H54 (cell line): ENCODE measurements at places on chromosomes 4 and X.
A peak's percentile ranks its signal among the peaks of the same experiment; 100 is the strongest.

DNA sequence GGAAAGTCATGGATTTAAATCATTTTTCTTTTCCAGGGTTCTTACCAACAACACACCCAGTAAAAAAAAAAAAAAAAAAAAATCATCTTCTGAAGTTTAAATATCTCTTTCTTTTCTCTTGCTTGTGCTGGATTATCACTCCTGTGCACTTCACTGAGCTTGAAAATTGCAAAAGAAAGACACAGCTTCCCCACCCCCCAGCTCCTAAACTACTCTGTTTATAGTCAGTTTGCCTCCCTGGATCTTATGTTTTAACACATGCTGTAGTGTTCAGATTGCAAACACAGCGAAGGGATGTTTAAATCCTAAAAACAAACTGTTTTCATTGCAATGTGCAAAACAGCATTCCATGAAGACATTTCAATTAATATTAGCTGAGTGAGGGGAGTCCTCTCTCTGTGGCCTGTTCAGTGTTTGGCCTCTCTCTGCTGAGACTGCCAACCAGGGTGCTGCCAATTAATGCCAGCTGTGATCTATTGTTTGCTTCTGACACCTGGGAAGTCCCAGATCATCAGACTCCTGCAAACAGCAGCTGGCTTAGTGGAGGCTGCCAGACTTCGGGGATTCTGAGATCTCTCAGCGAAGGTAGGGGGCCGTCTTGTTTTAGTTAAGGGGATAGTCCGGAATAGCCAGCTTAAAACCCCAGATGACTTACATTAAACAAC lies 171.1 kb upstream of the PITX2 start:
- no peak for DNase-seq

DNA sequence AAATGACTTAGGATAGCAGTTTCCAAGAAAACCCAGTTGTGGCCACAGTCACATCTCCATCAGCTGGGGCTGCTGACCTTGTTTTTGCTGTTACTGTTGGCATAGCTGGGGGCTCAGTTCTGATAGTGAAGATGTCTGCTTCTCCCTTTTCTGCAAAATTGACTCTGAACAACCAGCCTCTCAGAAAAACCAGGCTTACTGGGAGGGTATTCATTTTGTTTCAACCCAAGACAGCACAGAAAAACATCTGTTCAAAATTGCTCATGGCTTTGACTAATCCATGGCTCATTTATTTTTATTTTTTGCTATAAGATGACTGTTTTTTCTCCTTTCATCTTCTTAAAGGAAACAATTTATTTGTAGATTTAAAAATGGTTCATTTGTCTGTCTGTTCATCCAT lies 53.1 kb downstream of the RASL11B start:
- DNase-seq: no peak

DNA sequence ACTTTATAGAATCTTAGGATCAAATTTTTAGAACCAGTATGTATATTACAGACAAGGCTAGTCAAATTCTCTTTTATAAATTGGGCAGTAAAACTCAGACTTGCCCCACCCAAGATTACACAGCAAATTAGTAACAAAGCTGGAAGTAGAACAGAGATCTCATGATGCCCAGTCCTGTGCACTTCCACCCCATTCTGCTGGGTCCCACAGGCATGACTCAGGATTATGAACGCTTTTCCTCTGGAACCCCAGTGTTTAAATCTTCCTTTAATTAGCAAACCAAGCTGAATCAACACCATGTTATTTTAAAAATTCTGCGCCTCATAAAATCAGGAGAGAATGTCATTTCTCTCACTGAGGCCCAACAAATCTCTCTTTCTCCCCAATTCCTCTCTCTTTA lies 1.5 kb upstream of the IL13RA2 start:
- DNase-seq: no peak

GRCh38 chrX:127577884-127578283 lies 474.3 kb downstream of the ACTRT1 start:
- DNase-seq: no peak

- DNase-seq: no peak
These were observed 226.7 kb downstream of the PALLD start for GRCh38 chr4:168723569-168723968.

GRCh38 chr4:110544594-110544993 lies 68.6 kb downstream of the ENPEP start:
- DNase-seq: no peak

GRCh38 chr4:169015186-169015623 lies 5.2 kb upstream of the CBR4 start:
- no peak for DNase-seq

DNA sequence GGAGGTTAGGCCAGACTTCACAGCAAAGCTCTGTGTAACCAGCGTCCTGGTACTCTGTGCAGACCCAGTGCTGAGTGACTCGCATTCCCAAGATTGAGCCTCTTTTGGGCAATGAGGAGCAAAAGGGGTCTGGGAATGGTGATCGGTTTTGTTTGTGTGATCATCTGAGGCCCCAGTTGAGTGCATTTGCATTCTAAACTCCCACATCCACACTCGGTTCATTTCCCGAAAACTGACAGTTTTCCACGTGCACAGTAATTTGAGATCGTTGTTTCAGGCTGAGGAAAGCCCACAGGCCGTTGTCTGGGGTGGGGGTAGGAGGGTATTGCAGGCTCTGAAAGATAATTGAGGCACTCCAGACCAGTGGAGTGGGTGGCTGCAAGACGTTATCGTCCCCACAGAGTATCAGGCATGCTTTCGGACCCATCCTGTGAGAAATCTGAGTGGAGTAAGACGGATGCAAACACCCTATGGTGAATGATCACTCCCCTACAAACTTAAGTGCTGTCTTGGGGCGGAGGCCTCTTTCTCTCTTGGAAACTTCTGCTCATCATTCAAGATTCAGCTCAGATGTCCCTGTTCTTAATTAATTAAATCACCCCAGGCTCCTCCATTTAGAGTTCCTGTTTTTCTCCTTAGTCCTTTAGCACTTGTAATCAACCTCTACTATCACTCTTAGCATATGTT lies 96.1 kb downstream of the AFF1 start:
- no peak for DNase-seq

DNA sequence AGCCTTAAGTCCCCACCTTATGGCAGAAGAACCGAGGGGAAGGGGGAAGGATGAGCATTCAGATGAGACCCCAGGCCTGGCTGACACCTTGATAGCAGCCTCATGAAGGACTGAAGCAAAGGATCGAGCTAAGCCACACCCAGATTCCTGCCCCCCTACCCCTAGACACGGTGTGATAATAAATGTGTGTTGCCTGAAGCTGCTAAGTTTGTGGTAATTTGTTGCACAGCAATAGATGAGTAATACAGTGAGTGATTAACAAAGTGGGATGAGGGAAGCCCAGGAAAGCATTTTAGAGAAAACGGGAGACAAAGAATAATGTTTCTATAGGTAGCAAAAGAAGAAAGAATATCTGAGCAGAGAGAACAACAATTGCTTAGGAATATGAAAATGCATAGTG lies 404.2 kb downstream of the MID1IP1 start:
- DNase-seq: no peak

- DNase-seq: no peak
These were observed 6.8 kb upstream of the ANOS1 start for GRCh38 chrX:8738588-8739189.

- DNase-seq: no peak
These were observed 183.1 kb upstream of the GALNT7 start for GRCh38 chr4:172985552-172985951.

DNA sequence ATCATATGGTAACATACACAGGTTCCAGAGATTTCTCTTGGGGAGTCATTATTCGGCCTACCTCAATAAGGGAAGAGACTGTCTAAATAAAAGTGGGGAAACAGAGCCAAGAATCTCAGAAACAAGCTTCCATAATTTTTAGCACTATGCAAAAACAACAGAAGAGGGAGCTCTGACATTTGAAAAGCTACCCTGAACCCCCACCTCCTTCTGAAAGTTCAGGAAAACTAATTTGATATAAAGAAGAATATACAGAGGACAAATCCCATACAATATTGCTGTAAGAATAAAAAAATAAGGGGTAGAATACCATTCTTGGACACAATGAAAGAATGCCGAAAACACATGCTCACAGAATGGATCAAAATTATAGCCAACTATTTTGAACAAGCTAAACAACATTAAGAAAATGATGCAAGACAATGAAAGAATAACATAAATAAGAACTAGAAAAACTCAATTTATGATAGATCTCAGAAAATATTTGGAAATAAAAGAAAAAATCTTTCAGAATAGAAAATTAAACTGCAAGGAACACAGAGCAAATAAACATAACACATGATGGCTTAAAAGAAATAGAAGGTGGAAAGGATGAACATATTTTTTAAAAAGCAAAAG lies 14.4 kb upstream of the ZNF41 start:
- DNase-seq: no peak

DNA sequence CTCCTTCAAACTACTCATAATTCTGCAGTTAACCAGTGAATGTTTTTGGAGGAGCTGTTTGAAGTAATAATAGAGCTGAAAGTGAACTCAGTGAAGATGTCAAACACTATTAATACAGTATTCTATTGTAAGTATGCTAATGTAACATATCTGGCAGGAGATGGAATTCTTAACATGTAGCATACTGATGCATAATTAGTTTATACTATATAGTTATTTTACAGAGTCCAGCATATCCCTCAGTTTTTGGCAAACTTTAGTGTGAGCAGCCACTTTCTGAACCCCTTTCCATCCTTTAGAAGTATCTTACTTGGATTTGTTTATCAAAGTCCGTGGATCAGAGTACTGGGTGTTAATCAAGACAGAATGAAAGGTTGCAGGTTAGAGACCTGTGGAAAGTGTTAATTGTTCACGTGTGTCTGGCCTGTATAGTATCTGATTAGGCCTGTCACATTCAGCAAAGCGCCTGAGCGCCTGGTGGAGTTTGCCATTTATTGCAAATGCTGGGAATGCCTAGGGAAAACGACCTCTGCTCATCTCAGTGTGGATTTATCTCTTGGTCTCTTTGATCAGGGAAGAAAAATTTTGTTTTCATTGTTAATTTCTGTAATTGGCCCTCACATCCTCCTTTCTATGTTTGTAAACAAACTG lies 251.7 kb upstream of the MAD2L1 start:
- no peak for DNase-seq

DNA sequence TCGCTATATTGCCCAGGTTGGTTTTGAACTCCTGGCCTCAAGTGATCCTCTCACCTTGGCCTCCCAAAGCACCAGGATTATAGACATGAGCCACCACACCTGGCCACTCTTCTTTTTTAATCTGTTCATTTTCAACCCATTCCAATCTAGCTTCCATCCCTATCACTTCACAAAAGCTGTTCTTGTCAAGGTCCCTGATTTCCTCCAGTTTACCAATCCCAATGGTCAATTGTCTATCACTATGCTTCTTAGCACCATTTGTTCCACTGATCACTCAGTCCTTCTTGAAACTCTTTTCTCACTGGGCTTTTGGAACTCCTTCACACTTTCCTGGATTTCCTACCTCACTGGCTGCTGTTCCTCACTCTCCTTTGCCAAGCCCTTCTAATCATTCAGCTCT lies 38.6 kb downstream of the PRPS1 start:
- no peak for DNase-seq

DNA sequence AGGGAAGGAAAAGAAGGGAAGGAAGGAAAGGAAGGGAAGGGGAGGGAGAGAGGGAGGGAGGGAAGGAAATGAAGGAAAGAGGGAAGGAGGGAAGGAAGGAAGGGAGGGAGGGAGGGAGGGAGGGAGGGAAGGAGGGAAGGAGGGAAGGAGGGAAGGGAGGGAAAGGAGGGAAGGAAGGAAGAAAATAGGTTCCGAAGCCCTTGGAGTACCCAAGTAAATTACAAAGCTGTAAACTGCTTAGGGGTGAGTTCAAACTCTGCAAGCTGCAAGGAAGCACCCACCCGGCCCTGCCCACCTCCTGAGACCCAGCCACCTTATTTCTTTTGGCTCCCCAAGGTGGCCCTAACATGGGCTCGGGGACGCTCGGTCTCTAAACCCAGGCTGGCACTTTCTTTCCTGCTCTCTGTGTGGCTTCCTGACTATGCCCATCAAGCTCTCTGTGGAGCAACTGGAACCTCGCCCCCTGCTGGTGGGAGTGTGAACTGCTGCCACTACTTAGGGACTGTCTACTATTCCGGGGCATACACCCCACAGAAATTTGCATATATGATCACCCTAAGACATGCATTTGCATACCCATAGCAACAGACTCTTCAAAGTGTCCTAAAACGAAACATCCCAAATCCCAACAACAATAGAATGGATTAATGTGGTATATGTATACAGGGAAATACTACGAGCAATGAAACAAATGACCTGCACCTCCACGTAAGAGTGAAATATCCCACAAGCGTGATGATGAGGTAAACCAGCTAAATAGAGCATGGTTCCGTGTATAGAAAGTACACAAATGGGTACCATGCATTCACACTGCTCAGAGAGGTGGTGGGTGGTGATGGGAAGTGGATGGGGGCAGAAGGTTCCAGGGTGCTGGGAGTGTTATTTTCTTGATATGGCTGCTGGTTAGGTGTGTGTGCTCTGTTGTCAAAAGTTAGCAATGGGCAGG lies 151.7 kb upstream of the TBL1X start:
- DNase-seq: peak; percentile 3

DNA sequence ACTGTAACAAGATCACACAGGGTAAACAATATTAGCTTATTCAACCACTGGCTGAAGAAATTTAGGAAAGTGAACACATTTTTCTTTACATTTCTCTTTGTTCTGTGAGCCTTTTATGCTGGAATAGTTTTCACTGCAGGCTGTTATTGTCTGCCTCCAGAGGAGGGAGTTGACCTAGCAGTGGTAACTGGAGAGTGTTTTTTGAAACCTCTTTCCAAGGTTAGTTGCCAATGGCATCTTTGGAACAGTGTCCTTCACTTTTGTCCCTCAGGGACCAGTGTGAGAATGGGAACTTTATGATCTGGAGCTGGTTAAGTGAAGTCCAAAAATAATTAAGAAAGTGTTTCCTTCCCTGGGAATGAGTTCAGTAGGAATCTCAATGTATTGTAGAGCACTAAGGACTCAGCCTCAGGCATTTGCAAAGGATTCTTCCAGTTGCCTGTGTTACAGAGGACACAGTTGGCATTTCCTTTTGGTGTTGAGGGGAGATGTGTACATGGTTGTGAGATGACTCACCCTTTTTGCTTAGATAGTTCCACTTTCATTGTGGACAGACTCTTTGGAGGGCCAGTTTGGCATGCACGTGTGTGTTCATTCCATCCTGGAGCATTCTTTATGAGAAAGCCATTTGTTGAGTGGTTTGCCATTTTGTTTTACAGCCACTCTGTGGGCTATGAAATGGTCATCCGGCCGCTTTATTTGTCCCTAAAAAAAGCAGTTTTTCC lies 61.3 kb downstream of the AR start:
- DNase-seq: peak; percentile 12

DNA sequence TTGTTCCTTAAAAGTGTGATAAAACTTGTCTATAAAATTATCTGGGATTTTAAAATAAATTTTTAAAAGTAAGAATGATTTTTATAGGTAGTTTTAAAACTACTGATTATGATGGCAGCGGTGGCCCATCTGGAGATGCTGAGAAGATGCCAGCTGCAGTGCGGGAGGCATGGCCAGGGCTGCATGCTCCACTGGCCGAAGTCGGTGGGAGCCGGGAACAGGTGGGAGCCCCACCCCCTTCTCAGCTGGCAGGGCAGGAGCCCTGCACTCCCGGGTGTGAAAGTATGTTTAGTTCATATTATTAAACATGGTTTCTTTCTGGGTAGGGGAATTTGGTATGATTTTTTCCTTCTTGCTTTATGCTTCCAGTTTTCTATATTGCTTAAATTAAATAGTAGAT lies 63.8 kb downstream of the CORIN start:
- no peak for DNase-seq

GRCh38 chrX:2513121-2513664 lies 12.4 kb upstream of the DHRSX start:
- no peak for DNase-seq
